ENCODE measurements at places on chromosomes 1 and 21.

- DNase-seq, result no peak
Observed at GRCh38 chr1:93079685-93080141, 630 bp downstream of the MTF2 start.

DNA sequence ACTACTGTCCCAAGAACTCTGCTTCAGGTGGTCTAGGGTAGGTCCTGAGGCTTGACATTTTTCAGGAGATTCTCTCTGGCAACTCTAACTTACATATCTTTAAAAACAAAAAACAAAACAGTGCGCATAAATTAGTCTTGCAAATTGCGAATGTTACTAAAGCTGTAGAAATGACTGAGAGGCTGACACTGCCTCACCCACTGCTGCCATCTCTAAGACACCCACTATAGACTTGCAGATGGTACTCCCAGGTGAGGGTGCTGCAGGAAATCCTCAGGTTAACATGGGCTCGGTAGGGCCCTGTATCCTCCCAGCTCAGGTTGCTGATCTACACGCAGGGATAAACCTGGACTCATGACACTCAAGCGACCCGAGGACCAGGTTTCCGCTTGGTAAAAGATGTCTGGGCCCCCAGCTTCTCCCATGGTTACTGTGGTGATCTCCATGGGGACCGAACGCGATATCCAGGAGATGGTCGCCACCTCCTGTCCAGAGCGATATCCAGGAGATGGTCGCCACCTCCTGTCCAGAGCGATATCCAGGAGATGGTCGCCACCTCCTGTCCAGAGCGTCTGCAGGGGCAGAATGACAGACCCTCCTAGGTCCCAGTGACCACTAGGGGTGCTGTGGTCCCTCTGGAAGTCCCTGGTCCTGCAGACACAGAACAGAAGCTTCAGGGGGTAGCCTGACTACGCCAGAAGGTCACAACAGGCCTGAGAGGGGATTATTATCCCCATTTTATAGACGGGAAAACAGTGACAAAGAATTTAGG is 16.2 kb upstream of the LY9 start:
- no peak for DNase-seq

DNA sequence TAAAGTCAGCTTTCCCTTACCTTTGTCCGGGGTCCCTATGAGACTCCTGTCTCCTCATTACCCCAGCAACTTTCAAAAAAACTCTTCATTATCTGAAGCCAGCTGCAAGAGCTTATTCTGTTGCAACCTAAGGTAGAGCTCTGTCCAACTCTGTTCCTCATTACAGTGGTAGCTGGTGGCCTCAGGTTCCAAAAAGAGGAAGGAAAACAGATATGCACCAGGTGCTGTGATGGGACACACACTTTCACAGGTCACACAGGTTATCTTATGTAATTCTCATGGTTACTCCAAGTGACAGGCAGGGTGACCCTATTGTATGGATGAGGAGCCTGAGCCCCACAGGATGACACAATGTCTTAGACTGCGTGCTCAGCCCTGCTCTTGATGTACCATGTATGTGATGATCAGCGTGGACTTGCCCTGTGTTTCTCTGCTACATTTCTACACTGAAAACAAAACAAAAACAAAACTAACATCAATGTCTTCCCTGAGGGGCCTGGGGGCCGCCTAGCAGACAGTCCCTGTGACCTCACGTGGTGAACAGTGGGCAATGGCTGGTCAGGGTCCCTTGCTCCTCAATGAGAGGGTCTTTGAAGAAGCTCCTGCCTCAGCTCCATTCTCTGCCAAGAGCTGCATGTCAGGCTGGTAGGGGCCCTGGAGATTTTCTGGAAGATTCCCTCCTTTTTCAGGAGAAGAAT is 9.7 kb upstream of the TENT5C start:
- DNase-seq, result no peak

DNA sequence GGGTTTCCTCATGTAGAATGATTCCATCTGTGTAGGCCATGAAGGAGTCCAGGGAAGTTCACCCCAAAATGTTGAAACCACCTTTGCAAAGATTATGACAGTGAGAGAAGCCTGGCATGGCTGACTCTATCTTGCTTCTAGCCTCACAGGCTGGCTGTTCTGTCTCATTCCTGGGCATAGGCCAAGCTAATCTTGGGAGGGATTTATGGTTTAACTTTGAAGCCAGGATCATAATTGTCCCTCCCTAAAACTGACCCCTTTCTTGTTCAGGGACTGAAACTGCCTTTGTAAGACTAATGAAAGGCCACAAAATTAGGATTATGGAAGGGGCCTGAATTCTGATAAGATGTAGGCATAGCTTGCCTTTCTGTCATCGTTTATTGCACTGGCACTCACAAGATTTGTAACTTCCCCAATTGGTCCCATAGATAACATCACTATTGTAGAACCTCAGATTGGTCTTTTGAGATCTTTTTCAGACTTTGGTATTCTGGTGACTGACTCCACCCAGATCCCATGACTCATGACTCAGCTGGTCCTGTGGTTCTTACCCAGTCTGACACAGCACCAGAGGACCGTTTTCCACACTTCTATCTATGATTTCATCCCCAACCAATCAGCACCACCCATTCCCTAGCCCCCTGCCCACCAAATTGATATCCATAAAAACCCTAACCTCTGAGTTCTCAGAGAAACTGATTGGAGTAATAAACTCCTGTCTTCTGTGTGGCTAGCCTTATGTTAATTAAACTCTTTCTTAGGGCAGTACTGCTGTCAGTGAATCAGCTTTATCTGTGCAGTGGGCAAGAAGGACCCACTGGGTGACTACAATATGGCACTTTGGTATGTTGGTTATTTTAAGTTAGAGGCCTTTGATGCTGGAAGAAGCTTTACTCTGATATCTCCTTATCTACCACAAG is 13.6 kb upstream of the LAMTOR5 start:
- no peak for DNase-seq

DNA sequence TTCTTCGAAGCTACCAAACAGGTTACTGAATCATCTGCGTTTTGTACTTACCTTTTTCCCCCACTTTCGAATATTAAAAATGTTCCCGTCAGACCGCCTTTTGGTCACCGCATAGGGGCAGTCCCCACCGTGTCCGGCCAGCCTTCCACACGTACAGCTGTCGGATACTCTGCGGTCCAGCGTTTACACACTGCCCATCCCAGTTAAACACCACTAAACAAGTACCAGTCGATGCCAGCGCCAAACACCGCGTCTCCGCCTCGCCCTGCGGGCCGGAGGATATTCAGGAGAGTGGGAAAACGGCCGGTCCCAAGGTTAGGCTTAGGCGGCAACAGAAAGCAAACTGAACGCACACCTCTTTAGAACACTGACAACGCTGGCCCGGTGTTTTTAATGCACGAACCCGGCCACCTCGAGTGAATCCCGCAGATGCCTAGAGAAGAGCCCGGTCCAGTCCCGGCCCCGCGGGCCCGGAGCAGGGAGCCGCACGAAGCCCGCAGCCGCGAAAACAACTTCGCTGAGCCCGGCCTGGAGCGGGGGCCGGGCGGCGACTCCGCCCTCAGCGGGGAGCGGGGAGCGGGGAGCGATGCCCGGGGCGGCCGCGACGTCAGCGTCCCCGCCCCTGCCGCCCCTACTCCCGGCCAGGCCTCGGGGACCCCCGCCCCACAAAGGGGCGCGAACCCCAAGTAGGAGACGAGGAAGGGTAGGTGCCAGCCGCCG is 730 bp upstream of the PHF13 start:
- DNase-seq, result no peak

- DNase-seq, result no peak
Observed at GRCh38 chr21:43269957-43270705, 101.3 kb downstream of the CRYAA start.

GRCh38 chr21:42861848-42862400 is 17.4 kb downstream of the WDR4 start:
- DNase-seq, result no peak

DNA sequence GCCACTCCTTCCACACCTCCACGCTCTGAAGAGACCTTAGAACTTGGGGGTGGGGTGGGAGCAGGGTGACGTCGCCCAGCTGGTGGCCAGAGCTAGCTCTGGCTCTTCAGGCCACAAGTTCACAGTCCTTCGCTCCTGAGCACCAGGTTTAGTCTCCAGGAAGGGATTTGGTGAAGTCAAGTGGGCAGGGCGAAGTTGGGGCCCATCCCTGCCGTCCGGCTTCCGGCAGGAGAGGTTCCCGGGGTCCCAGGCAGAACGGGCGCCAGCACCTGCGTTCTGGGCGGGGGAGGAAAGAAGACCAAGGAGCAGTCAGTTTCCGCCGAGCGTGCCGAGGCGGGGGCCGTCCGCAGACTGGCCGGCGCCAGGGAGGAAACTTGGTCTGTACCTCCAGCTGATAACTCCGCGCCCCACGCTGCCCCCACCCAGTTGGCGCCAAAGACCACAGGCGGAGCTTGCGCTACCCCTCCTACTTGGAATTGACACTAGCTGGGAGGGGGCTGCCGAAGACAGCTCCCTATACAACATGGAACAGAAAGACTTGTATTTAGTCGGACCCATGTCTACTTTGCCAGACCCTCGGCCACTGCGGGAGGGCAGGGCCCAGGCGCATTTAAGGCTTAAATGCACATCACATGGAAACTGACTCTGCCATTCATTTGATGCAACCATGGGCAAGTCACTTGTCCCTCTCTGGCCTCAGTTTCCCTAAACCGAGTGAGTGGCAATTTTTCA is 995 bp downstream of the ID3 start:
- DNase-seq, result no peak

DNA sequence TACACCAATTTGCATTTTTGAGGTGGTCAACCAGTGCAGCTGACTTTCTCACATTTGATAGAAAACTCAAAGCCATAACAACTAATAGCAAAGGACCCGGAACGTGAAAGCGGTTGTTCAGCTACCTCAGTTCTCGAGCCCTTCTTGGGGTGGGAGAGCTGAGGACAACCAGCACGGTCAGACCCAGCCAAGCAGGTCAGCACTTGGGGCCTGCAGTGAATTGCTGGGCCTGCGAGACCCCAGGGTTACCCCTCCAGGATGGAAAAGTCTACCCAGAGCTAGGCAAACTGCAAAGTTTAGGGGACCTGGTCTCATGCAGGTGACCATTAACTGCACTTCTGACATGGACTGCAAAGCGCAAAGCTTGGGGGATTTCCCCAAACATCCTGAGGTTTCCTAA is 23.8 kb upstream of the AJAP1 start:
- DNase-seq, result no peak

DNA sequence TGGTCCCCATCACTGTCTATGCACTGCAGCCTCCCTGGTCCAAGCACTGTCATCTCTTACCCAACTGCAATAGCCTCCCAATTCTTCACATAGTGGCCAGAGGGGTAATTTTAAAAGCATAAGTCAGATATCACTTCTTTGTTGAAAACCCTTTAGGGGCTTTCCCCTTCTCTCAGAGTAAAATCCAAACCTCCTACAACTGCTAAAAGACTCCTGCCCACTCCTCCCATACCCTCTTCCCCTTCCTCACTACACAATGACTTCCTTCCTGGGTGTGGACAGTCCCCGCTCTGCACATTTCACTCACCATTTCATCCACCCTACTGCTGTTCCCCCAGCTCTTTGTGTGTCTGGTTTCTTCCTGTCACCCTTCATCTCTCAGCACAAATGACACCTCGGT is 8.3 kb downstream of the MCOLN2 start:
- DNase-seq, result no peak

DNA sequence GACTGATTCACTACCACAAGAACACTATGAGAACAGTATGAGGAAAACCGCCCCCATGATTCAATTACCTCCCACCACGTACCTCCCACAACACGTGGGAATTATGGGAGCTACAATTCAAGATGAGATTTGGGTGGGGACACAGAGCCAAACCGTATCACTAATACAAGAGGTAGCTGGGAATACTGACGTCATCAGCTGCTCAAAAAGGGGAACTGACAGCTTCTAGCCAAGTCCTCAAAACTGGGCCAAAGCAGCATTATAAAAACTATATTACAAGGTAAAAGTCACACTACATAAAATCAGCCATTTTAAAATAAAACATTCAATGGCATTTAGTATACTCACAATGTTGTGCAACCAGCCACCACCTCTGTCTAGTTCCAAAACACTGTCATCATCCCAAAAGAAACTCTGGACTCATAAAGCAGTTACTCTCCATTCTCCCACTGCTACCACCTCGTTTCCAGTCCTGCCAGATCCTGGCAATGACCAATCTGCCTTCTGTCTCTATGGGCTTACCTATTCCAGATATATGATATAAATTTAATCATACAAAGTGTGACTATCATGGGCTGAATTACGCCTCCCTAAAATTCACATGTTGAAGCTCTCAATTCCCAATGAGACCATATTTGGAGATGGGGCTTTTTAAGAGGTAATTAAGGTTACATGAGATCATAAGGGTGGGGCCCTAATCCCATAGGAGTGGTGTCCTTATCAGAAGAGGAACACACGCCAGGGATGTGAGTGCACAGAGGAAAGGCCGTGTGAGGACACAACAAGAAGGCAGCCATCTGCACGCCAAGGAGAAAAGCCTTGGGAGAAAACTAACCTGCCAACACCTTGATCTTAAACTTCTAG is 192.1 kb downstream of the SETD4 start:
- no peak for DNase-seq

DNA sequence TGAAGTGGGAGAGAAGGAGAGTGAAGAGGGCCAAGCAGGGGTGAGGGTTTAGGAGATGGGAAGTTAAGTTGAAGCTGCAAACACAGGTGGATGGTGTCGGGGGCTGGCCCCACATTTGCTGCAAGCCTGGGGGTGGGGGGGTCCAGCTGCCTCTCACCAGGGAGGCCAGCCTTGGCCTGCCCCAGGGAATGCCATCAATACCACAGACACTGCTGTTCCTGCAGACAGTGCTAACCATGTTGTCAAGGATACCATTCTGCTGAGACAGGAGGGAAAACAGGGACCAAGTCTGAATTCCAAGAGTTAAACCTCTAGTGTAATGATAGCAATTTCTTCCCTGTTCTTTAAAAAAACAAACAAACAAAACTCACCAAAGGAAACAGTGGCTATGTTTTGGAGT is 8.0 kb downstream of the MECR start:
- DNase-seq, result no peak

GRCh38 chr21:36545776-36546511 is 66.0 kb upstream of the CLDN14 start:
- no peak for DNase-seq

DNA sequence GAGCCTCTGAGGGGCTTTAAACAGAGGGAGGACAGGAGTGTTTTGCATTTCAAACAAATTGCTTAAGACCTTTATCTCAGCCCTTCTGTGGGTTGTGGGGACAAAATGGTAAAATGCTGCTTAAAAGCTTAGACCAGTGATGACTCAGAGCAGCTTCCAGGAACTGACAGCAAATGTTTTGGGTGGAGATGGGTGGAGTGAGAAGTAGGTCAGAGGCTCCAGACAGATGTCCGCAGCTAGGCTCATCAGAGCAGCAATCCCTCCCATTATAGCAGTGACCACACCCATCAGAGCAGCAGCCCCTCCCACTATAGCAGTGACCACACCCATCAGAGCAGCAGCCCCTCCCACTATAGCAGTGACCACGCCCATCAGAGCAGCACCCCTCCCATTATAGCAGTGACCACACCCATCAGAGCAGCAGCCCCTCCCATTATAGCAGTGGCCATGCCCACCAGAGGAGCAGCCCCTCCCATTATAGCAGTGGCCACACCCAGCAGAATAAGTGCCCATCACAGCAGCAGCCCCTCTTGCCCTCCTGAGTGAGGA is 532.2 kb downstream of the MATN1 start:
- DNase-seq, result no peak

All from epithelial cell of proximal tubule (primary cell).